ENCODE measurements at places on chromosomes 7 and 10.
A peak's percentile ranks its signal among the peaks of the same experiment; 100 is the strongest.

- no peak for DNase-seq
Observed at GRCh38 chr7:97078023-97078969, 39.2 kb upstream of the SDHAF3 start.

DNA sequence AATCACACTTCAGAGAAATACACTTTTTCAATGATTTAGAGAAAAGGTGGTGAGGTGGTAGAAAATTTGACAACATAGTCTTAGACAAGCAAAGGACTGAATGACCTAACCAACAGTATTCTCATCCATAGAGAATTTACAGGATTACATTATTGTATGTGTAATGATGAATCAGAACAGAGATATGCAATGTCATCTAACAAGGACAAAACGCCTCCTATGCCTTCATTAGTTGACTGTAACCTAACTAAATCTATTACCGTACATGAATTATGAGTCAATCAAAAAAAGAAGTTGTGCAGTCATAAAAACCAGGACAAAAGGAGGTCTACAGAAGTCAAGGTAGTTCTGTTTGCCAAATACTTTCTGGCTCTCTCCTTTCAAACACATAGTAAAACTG, 66.5 kb downstream of the RAB11FIP2 start:
- no peak for DNase-seq

DNA sequence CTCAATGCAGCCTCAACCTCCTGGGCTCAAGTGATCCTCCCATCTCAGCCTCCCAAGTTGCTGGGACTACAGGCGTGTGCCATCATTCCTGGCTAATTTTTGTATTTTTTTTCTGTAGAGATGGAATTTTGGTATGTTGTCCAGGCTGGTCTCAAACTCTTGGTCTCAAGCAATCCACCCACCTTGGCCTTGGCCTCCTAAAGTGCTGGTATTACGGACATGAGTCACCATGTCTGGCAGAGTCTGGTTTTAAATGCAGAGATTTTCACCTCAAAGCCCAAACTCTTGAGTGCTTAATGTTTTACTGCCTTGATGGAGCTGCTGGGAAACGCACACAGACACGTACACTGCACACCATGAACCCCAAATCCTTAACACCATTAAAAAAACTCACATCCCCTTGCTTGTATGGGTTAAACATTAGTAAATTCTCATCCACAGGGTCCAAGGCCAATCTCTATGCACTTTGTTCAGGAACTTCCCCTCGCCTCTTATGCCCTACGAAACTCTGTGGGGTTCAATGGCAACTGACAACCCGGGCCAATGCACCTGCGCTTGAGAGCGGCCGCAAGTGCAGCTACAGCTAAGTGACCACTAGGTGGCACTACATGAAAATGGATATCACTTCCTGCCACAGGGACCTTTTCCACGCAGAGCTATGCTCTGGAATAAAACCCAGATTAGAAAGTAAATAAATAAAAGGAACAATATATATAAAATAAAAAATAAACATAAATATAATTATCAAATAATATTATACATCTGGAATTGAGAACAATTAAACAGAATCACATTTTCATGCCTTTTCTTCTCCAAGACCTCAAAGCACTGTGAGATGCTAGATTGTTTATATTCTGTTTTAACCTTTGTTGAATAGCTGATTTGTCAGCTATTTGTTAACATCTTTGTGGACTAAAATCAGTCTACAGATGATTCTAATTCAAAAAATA, 66.9 kb upstream of the AFAP1L2 start:
- DNase-seq: peak; percentile 69

DNA sequence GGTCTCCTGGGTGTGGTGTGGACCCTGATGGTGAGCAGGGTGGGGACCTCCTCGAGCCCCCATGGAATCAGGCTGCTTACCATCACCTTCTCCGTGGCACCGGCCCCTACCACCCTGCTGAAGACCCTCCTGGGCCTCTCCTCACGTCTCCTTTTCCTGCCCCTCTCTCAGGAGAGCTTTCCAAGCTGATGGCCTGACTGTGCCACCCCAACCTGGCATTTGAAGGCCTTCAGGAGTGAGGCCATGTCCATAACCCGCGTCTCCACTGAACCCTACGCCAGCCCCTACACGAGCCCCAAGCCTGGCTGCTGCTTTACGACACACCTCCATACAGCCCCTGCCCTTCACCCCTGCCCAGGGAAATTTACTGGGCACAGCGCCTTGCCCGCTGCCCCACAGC, 55.4 kb downstream of the ZRANB1 start:
- no peak for DNase-seq

GRCh38 chr7:137258552-137258951, 85.0 kb downstream of the PTN start:
- no peak for DNase-seq

GRCh38 chr10:15433850-15434537, 62.9 kb upstream of the FAM171A1 start:
- DNase-seq: no peak

- no peak for DNase-seq
Observed at GRCh38 chr10:11782793-11783557, 40.2 kb upstream of the PROSER2 start.

DNA sequence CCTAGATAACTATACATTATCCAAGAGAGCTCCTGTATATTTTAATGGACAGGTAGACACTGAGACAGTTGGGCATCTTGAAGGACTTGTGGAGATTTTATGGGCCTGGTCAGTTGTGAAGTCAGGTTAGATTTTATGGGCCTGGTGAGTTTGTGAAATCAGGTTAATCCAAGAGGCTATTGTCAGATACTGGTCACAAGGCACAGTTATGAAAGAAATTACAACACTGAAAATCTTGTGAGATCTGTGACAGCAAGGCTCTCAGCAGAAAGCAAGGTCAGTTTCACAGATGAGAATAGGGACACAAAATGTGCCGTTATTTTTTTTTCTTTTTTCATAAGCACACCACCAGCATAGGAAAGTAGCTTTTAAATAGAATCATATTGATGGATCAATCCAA, 167.6 kb downstream of the VTI1A start:
- DNase-seq: no peak

GRCh38 chr10:15784662-15785300, 65.1 kb upstream of the ITGA8 start:
- no peak for DNase-seq

DNA sequence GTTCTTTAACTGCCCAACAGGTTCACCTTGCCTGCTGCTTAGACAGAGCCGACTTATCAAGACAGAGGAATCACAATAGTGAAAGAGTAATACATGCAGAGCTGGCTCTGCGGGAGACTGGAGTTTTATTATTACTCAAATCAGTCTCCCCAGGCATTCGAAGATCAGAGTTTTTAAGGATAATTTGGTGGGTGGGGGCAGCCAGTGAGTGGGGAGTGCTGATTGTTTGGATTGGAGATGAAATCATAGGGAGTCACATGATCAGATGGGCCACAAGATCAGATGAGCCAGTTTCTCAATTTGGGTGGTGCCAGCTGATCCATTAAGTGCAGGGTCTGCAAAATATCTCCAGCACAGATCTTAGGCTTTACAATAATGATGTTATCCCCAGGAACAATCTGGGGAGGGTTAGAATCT, 131.3 kb downstream of the AKR1D1 start:
- DNase-seq: no peak

DNA sequence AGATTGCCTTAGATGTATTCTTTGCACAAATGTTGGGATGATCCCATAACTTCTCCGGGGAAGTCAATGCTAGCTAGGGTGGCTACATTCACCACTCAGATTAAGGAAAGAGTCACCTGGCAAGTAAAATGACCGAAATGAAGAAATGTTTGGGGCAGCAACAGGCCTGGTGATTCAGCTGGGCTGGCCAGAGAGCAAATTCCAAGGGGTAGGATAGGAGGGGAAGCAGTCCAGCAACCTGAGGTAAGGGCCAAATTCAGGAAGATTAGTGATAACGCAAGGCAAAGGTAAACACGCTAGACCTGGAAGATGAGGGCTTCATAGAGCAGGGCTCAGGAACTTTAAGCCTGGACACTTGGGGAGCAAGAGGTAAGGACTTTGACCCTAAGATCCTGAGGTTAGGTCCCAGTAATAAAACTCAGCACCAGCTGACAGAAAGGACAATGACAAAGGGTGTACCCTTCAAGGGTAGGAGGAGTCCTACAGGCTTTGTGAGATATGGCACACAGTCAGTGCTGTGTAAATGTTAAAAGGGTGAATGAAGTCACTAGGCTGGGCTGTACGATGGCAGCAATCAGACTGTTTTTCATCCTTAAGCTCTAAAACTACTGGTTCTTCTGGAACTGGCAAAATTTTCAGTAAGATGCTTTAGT, 22.7 kb upstream of the SMNDC1 start:
- DNase-seq: no peak

DNA sequence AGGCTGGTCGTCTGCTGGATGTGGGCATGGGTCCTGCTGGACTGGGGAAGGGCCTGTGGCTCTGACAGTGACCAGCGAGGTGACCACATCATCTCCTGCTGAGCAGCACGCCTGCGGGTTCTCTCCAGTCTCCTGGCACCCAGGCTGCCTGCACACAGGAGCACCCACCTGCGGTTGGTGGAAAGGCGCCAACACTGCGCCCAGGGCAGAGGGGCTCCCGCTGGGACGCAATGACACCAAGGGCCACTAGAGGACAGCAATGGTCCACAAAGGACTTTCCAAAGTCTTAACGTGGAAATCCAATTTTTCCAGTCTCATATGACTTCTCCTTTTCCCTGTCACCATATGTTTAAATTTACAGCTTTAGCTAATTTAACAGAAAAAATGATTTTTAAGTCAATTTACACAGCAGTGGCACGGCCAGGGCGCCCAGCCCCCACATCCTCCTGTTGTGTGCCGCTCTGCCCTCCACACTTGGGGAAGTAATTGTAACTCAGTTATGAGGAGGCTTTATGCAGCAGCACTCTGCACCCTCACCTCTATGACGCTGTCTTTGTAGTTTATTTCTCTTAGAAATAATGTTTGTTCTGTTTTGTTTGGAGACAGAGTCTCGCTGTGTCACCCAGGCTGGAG, 38.1 kb downstream of the CFAP46 start:
- DNase-seq: peak; percentile 74

DNA sequence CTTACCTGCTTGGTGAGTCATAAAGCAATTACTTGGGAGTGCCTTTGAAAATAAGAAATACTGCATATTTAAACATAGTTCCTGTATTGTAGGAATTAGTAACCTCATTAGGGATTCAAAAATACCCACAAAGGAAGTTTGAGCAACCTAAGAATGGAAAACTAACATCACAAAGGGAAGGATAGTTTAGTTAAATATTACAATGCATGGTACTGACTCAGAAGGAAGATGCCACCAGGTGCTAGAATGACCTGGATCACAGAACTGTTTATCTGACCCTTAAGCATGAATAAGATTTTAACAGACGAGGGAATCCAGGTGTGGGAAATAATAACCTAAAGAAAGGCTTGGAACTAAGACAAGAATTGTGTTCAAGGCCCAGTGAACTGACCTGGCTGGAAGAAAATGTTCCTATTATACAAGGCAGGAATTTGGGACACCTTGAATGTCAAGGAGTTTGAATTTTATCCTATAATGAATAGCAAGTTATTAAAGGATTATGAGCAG, 106.4 kb downstream of the GSAP start:
- DNase-seq: no peak

DNA sequence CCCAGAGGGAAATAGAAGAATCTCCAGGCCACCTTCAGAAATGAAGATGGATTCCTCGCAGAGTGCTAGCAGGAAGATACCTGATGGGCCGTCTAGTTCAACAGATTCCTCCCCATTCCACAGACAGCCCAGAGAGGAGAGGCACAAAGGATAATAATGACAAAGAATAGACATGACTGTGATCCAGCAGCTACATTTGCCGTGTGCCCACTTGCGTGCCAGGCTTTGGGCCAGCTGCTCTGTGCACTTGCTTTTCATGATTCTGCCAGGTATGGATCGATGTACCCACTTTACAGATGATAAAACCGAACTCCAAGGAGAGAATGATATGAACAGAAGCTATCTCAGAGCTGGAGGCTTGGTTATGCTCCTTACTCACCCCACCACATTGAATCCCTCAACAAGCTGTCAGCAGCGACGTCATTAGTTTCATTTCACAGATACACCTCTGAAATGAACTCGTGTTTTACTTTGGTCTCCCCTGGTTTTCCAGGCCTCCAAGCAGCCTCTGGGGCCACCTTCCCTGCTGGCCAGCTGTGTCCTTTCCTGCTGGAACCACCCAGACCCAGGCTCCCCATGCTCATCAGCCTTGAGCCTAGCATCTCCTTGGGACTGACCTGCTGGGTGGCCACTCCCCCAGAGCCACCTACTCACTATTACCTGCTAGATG, 11.9 kb upstream of the WDFY4 start:
- DNase-seq: no peak

Measured in glutamatergic neuron (in vitro differentiated cells).